ENCODE measurements at places on chromosomes 6 and 20.
A peak's percentile ranks its signal among the peaks of the same experiment; 100 is the strongest.

DNA sequence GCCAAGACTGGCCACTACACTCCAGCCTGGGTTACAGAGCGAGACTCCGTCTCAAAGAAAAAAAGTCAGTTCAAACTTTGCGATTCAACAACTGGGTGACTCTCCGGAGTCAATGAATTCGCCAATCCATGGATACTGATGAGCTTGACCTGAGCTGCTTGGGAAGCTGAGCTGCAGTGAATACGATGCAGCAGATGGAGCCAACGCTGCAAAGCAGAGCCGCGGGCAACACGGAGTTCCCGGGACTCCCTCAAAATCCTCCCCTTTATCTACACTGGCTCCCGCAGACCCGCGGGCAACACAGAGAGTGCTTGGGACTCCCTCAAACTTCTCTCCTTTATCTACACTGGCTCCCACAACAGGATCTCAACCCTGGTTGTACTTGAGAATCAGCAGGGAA is 62.6 kb upstream of the SALL4 start:
- no peak for DNase-seq

- no peak for DNase-seq
Observed at GRCh38 chr6:18386298-18386976, 713 bp upstream of the RNF144B start.

GRCh38 chr20:8244637-8245036 is 112.6 kb downstream of the PLCB1 start:
- no peak for DNase-seq

DNA sequence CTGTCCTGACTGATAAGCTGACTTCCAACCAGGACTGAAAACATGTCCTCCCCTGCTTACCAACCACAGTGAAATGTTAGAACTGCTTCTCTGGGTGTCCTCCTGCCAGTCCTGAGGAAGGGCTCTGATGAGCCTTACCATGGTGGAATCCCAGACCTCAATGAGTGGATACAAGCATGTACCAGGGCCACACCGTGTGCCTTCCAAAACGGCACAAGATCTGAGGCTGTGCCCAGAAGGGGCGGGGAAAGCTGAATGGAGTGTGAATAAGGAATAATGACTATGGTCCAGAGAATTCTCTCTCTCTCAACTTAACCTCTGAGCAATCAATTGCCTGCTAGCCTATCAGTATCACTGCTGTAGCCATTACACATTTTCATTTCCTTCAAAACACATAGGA is 51.7 kb downstream of the PDE10A start:
- DNase-seq = no peak

GRCh38 chr20:48905297-48905647 is 16.2 kb upstream of the ARFGEF2 start:
- no peak for DNase-seq

- DNase-seq = peak; percentile 29
Observed at GRCh38 chr6:52981222-52981900, 13.7 kb downstream of the GSTA4 start.

- DNase-seq = no peak
Observed at GRCh38 chr6:145372671-145373151, 362.6 kb downstream of the EPM2A start.

DNA sequence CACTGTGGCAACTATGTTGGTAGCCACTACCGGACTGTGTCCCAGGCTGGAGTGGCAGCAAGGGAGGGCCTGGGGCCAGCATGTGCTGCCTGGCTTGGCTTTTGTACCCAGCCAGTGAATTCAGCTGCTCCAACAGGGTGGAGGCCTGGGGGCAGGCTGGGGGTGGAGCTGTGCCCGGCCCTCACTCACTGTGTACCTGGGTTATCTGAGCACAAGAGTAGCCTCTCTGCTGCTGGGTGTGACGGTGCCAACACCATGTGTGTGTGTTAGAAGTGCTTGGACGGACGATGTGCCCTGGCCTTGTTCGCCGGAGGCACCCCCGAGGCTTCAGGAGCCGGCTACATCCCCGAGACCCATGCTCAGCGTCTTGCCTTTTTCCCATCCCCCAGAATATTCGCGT is 49.2 kb downstream of the EFCAB8 start:
- no peak for DNase-seq

DNA sequence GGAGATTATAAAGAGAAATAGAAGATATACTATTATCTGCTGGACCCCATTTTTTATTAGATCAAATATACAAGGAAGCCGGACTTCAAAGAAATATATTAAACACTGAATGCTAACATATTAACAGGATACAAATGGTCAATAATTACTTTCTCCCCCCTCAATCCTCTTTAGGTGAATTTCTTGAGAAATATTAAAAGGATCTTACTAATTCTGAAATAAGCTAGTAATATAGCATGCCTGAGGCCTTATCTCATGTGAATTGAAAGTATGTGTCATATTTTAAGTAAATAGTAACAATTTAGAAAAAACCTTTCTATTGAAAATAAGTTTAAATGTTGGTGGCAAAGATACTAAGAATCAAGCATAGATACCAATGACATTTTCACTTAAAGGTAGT is 954.7 kb upstream of the MAN1A1 start:
- no peak for DNase-seq

GRCh38 chr6:149331043-149331807 is 13.7 kb downstream of the TAB2 start:
- DNase-seq = no peak

DNA sequence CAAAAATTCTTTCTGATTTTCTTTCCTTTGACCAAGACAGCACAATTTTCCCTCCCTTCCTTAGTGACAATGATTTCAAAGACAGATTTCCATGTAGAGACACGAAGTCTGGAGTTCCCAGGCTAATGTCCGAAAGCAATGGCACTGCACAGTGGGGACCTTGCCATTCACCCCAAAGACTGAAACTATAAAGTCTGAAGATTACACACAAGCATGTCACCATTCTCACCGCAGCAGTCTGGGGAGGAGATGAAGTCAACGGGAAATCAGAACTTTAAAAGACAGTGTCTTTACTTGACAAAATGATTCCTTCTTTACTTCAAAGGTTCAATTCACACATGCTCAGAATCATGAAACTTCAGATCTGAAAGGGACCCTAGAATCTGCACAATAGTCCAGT is 8.3 kb downstream of the B4GALT5 start:
- DNase-seq = no peak

GRCh38 chr6:161242779-161243693 is 30.8 kb downstream of the AGPAT4 start:
- peak; percentile 70 for DNase-seq

GRCh38 chr6:165090242-165090641 is 219.2 kb downstream of the C6orf118 start:
- DNase-seq = no peak

DNA sequence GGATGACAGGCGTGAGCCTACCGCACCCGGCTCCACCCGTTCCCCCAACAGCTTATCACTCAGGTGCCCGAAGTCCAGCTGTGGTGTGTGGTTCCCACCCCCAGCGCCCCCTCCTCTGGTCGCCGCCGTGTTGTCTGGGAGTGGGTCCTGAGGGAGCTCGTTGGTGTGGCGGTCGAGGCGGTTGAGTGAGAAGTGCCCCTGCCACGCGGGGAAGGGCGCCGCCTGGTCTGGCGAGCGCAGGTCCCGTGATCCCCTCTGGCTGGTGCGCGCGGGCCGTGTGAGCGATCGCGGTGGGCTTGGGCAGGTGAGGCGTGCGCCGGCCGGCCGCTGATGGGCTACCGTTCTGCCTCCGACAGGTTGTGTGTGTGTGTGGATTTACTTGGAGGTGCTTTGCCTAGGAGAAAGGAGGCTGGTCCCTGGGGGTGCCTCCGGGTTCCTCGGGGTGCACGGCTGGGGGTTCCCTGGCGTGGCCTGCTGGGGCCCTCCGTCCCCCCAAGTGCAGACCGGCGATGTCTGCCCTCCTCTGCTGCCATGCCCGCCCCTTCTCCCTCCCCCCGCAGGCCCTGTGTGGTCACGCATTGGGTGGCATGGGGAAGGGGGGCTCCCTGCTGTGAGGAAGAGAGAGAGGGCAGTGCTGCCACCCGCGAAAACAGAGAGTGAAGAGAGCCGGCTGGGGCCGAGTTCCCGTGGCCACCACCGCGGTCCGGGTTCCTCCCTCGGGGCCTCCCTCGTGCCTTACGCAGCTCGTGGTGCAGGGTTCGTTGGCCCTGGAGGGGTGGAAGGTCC is 336.0 kb upstream of the DEFB115 start:
- no peak for DNase-seq

DNA sequence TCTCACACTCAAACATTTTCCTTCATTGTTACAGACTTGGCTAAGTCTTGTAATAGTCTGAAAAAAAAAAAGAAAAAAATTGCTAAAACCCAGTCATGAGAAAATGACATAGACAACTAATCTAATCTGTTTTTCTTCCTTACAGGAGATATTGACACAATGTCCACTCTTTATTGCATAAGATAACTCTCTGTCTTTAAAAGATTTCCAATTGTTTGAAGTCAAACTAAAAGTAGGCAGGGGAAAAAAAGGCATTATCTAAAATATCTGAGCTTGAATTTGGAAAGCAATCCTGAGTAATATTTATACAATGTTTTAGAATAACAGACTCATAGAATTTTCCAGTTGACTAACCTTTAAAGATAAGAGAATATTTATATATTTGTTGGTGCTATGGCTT is 233.0 kb upstream of the CEP162 start:
- no peak for DNase-seq

DNA sequence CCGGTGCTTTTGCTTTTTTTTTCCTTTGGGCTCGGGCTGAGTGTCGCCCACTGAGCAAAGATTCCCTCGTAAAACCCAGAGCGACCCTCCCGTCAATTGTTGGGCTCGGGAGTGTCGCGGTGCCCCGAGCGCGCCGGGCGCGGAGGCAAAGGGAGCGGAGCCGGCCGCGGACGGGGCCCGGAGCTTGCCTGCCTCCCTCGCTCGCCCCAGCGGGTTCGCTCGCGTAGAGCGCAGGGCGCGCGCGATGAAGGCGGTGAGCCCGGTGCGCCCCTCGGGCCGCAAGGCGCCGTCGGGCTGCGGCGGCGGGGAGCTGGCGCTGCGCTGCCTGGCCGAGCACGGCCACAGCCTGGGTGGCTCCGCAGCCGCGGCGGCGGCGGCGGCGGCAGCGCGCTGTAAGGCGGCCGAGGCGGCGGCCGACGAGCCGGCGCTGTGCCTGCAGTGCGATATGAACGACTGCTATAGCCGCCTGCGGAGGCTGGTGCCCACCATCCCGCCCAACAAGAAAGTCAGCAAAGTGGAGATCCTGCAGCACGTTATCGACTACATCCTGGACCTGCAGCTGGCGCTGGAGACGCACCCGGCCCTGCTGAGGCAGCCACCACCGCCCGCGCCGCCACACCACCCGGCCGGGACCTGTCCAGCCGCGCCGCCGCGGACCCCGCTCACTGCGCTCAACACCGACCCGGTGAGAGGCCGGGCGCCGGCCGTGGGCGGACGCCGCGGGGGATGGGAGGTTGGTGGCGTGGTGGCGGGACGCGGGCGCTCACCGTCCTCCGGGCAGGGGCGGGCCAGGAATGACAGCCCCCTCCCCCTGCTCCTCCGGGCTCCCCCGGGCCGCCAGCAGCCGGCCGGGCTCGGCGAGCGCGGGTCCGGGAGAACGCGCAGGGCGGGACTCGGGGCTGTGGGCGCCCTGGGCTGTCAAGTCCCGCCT is 606 bp downstream of the ID4 start:
- no peak for DNase-seq

DNA sequence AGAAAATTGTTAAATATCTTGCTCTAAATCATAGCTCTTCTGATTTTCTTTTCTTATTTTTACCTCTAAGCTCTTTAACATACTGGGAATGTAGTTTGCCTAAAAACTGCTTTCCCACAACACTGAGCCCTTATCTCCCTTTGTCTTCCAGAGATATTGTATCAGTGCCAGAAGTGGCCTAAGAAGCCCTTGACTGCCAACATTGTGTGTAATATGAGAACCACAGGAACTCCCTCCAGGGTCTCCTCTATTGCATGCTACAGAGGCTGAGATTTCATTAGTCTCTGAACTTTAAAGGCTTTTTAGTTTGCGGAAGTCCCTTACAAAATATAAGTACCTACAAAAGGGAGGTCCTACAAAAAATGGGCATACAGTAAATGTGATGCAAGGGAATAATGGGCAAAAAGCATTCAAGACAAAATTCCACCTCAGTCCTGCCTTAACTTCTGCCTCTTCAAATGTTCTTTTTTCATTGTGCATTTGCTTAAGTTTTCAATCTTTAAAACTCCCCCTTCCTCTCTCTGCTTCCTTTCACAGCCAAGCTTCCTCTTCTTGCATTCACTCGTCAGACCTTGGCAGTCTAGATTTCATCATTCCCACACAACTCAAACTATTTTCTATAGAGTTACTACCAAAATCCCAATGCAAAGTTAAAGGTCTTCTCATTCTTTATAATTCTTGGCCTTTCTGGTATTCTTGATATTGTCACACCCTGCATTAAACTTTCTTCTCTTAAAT is 76.5 kb downstream of the ADGRG6 start:
- peak; percentile 92 for DNase-seq

DNA sequence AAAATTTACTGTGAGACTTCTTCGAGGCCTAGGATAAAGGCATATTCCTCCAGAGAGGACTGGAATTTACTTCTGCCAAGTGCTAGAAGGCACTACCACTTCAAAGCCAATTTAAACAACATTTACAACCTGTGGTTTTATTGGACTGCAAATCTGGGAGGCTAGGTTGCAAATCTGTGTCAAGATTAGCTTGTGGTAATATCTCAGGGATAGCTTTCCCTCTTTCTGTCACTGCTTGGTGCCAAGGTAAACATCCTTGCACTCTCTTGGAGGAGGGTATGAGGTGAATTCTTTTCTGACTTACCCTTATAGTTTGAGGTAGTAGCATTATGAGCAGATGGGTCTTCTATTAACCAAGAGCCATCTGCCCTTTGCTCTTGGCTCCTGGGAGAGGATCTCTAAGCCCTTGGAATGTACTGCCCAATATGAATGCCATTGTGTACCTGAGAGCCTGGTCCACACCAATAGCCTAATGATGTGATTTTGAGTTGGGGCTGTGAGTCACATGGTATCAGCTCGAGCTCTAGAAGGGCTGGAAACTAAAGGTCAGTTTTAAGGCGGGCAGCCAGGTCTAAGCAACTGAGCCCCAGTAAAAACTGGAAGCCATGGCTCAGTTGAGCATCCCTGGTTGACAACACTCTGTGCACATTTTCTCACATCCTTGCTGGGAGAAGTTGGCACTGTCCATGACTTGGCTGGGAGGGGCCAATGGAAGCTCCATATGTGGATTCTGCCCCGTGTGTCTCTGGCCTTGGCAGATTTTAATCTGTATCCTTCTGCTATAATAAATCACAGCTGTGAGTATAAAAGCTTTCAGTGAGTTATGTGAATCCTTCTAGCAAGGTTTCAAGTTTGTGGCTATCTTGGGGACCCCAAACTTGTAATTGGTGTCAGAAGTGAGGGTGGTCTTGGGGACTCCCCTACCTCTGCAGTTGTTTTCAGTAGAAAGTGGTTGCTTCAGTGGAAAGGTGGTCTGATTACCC is 188.1 kb downstream of the UBE3D start:
- DNase-seq = no peak

Data from left lung (tissue), 14 donors.